ENCODE measurements at places on chromosomes 16 and 17.

- no peak for DNase-seq
Measured at GRCh38 chr17:6577686-6578263, 21.4 kb upstream of the PITPNM3 start.

GRCh38 chr17:71455219-71455618 is 665.6 kb upstream of the SOX9 start:
- no peak for DNase-seq

DNA sequence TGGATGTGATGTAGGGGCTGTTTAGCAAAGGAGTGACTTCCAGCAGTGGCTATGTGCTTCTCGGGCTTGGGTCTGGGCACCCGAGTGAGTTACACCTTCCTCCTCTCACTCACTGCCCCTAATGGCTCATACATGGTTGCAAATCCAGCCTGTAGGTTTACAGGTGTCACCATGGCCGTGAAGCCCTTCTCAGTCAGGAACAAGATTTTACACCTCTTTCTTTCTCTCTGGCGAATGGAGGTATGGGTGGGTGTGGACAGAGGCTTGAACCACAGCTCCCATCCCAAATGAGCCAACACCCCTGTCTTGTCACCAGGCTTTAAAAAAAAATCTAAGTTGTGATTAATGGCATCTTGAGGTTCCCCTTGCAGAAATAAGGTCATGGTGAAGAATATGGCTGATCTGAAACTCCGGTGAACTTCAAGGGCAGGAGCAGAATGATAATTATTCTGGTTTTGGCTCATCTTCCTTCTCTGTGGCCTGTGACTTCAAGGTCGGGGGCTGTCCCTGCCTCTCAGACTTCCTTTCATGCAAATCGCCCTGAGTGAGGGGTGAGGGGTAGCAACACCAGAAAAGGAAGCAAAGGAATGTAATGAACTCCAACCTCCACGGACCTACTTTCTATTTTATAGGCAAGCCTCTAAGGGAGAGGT is 331.2 kb downstream of the MAF start:
- no peak for DNase-seq

- DNase-seq = no peak
Measured at GRCh38 chr17:27873746-27874145, 19.4 kb downstream of the LYRM9 start.

DNA sequence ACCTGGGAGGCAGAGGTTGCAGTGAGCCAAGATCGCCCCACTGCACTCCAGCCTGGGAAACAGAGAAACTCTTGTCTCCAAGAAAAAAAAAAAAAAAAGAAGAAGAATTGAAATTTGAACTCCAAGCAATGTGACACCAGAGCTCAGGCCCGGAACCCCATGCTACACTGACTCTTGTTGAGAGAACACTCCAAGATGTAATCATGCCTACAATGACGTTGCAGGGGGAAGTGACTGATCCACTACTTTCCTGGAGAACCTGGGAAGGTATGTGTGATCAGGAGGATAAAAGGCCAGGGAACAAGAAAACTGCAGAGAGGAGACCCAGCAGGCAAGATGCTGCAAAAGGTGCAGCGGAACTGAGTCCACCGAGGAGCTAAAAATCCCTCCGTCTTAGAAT is 57.9 kb downstream of the ADCY9 start:
- DNase-seq = no peak

DNA sequence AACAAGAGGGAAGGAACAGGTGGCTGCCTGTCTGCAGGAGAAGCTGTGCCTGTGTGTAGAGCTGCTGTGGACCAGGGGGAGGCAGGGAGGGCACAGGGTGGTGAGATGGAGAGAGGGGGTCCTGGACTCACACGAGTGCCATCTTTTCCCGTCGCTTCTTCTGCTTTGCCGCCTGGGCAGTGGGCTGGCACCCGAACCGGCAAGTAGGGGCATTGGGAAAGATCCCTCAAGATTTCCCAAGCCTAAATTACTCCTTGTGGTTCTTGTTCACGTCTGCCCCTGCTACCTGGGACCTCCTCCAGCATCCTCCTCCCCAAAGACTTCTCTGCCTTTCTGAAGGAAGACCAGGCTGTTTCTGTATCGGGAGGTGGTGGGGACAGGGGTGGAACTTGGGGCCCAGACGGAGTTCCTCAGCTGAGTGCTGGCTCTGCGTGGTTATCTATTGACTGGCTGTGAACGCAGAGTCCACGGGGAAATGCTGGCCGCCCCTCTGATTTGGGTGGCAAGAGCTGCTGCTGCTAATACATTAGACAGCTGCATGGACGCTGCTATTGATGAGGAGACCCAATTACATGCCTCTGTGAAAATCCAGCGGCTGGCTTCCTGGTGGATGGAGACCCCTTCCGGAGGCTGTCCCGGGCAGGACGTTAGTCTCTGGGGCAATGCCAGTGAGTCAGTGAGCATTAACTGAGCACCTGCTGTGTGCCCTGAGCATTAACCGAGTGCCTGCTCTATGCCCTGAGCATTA is 114.5 kb downstream of the OR1D5 start:
- DNase-seq = no peak

DNA sequence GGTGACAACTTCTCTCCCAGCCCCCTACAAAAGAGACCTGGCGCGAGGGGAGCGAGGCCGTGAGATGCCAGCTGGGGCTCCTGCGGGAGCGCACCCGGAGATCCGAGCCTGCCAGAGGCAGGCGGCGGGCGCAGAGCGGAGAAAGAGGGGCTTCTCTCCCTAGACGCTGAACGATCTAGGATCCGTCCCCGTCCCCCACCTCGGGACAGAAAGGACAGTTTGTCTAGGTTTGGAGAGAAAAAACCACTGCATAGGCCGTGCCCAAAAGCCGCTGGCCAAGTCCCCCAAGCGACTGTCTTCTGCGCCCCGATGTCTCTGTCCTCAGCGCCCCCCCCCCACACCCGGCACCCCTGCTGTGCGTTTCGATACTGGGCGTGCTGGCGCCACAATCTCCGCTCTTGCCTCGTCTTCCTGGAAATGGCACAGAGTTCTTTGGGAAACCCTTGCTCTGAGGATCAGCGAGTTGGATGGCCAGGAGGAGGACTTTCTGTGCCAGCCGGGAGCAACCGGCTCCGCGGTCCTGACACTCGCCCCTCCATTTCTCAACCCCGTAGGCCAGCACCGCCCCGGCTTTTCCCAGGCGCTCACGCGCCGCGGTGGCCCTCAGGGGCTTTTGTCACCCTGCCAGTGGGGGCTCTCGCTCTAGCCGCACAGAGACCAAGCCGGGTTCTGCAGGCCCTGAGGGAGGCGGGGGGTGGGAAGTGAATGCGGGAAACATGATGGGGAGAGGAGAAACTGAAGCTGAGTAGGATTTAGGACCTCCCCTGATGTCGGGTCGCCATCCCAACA is 1.0 kb downstream of the SSTR2 start:
- no peak for DNase-seq

DNA sequence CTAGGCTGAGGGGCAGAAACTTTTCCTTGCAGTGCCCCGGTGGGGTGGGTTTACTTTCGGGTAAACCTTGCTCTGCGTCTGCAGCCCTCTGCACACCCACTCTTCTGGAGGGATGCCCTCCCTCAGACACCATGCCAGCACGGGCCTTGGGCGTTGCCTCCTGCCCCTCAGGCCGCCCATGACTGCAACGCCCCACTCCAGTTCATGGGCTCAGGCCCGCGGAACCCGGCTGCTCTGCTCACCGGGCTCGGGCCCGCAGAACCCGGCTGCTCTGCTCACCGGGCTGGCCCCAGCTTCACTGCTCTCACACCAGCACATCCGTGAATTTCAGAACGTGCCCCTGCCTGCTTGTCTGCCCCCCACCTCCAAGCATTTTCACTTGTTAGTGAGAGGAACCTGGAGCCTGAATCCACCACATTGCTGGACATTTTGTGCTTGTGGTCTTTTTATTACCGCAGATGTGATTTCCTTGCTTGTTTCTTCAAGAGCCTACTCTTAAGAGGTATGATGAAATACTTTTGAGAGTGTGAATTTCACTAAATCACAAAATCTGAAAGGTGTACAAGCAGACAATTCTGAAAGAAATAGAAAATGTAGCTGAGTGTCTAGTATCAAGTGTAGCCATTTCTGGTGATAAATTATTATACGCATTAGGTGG is 130.9 kb downstream of the RPTOR start:
- DNase-seq = no peak

DNA sequence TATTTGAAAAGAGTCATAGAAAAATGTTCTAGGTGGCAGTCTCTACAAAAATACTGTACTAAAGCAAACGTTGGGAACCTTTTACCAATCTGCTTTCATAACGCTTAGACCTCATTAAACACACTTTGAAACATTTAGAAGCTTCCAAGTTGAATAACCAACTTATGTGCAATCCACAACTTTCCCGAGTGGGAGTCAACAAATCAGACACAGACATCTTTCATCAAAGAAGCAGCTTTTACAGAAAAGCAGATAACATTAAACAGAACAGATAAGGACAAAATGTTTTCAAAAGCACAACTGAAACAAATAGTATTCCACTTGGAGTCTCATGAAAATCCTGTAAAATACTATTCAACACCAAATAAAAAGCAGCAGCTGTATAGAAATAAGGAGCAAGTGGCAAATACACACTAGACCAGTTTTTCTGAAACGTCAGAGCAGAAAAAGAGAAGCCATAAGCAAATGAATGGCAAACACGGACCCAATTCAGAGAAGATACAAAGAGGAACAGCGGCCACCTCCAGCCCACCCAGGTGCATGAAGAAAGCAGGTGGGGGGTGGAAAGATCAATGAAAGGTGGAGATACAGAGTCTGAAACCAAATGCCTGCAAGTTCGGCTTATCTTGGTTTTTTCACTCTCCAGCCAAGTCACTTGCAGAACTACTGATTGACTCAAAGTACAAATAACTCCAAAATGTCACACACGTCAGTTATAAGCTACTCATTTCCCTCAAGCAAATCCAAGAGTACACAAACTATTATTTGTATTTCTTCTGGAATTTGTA is 18.4 kb upstream of the FBF1 start:
- DNase-seq = no peak

GRCh38 chr16:24538756-24539294 is 541 bp upstream of the RBBP6 start:
- DNase-seq = no peak

GRCh38 chr17:59798111-59798510 is 90.7 kb downstream of the VMP1 start:
- no peak for DNase-seq

- no peak for DNase-seq
Measured at GRCh38 chr17:34151102-34151501, 104.0 kb upstream of the CCL2 start.

- DNase-seq = no peak
Measured at GRCh38 chr17:72143245-72143644, 22.4 kb downstream of the SOX9 start.

DNA sequence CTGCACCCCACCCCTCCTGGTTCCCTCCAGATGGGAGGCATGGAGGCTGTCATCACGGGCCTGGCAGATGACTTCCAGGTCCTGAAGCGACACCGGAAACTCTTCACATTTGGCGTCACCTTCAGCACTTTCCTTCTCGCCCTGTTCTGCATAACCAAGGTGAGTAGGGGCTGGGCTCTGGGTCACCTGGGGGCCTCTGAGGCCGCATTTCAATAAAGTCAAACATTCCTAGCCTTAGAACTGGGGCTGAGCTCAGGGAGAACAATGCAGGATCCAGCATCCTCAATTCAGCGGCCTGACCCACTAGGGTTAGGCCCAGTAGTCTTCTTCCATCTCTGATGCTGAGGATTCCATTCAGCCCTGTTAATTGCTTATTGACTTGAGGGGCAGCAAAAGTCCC is 42.1 kb downstream of the SLC6A2 start:
- no peak for DNase-seq

DNA sequence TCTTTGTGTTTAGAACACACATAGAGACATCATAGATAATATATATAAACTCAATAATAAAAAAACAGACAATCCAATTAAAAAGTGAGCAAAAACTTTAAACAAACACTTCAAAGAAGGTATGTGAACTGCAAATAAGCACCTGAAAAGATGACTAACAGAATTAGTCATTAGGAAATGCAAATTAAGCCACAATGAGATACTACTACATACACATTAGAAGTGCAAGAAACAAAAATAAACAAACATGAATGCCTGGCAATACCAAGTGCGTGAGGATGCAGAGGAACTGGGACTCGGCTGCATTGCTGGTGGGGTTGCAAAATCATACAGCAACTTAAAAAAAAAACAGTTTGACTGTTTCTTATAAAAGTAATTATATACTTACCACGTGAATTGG is 799.0 kb downstream of the KCNJ2 start:
- DNase-seq = no peak

DNA sequence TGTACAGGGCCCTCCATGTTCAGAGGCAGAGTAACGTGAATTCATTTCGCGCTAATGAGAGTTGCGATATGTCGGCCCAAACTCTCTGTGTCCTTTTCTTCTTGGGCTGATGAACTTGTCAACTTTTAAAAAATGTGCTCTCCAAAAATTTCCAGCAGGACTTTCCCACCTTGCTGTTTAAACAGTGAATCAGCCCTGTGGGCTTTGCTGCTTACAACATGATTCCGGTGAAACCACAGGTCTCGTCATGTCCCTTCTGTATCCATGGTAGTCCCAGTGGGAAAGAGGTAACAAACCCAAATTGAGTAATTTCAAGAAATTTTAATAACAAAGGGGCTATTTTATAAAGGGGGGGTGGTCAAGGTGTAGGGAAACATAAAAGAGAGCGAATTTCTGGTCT is 612.9 kb downstream of the MAF start:
- DNase-seq = no peak

- DNase-seq = no peak
Measured at GRCh38 chr17:17236295-17237025, 508 bp downstream of the FLCN start.

DNA sequence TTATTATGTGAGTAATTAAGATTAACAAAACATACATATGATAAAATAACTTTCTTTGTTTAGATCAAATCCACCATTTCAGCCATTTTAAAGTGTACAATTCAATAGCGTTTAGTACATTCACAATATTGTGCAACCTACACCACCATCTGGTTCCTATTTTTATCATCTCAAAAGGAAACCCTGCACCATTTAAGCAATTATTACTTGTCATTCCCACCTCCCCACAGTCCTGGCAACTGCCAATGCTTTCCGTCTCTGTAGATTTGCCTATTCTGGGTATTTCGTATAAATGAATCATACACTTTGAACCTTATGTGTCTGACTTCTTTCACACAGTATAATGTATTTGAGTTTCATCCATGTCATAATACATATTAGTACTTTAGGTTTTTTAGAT is 162.5 kb upstream of the CNTNAP4 start:
- no peak for DNase-seq

- no peak for DNase-seq
Measured at GRCh38 chr17:40622509-40622928, 25.1 kb downstream of the SMARCE1 start.

All from stimulated activated CD8-positive, alpha-beta memory T cell treated with anti-CD3 and anti-CD28 coated beads, Interleukin-7, amount 100 ng/mL, for 1 hour (primary cell).